ENCODE measurements at places on chromosomes 11 and 22.

- DNase-seq = no peak
These were observed 7.5 kb upstream of the LIN7C start for GRCh38 chr11:27514076-27514475.

DNA sequence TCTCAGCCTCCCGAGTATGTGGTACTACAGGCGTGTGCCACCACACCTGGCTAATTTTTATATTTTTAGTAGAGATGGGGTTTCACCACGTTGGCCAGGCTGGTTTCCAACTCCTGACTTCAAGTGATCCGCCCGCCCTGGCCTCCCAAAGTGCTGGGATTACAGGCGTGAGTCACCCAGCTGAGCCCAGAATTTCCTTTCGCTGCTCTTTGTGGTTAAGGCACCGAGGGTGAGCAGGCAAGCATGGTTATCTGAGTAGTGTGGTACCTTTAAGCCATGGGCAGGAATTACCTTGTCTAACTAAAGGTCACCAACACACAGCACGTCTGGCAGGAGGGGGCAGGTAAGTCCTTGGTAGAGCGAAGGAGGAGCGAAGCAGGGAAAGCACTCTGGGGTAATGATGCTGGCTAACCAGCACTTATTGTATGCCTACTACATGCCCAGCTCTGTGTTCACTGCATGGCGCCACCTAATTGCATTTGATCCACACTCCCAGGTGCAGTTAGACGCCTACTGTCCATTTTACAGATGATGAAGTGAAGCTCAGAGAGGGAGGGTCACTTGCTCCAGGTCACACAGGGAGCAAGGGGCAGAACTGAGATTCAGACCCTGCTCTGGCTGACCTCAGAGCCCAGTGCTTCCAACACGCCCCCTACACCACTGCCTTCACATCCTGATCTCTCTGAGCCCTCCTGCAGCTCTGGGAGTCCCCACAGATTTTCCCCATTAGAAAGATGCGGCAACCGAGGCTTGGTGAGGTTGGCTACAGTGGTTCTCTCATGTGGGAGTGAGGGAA, 45.7 kb downstream of the TRIOBP start:
- peak; percentile 33 for DNase-seq

- no peak for DNase-seq
These were observed 452.7 kb upstream of the CNTN5 start for GRCh38 chr11:98568013-98568412.

GRCh38 chr11:66722745-66723651, 6.0 kb downstream of the SPTBN2 start:
- no peak for DNase-seq

- no peak for DNase-seq
These were observed 26.8 kb downstream of the BARX2 start for GRCh38 chr11:129402206-129403171.

DNA sequence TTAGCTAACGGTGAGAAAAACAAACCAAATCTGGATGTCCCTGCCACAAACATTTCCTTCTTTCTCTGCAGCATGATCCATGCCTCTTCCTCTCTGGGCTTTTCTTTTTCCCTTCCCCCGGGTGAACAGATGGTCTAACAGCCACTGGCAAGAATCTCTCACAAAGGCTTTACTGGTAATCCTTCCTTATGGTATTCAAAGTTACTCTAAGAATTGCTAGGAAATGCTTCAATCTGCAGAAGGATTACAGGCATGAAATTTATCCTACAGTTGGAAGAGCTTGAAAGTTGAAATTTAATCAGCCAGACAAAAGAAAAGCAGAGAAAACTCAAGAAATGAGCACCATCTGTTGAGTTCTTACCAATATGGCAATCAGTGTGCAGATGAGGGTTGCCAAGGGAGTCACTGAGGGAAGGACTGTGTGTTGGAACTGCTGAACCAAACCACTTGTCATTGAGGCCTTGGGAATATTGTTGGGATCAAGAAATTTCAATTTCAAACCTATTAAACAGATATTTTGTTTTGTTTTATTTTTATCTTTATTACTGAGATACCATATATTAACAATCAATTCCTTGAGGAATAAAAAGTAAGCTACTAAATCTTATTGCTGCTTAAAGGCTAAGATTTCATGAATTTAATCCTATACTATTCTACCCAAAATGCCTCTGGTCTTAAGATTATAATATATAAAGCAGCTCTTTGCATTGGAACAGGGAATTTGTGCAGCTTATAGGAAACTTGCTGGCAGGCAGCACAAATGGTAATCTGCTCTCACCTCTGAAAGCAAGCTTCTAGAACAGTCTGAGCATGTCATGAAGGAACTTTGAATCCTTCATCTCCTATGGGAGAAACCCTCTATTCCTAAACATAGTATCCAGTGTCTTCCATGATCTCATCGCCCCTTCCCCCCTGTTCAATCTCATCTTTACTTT, 29.7 kb upstream of the NDUFC2 start:
- no peak for DNase-seq

GRCh38 chr11:70861559-70861958, 390.8 kb downstream of the SHANK2 start:
- DNase-seq = no peak

DNA sequence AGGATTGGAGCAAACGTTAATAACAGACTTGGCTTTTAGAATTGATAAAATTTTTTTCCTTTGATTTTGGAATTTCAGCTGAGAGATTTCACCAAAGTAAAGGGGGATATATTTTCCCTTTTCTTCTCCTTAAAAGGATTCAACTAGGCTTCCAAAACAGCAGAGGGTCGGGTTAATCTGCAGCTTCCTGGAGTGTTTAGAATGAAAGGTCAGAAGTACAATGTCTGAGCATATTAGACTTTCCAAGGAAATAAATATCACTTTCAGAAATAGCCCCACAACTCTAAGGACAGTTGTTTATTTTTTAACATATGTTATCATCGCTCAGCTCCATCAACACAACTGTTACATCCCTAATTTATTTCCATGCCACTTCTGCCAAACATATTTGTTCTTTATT, 1532.9 kb upstream of the RAG2 start:
- DNase-seq = no peak

DNA sequence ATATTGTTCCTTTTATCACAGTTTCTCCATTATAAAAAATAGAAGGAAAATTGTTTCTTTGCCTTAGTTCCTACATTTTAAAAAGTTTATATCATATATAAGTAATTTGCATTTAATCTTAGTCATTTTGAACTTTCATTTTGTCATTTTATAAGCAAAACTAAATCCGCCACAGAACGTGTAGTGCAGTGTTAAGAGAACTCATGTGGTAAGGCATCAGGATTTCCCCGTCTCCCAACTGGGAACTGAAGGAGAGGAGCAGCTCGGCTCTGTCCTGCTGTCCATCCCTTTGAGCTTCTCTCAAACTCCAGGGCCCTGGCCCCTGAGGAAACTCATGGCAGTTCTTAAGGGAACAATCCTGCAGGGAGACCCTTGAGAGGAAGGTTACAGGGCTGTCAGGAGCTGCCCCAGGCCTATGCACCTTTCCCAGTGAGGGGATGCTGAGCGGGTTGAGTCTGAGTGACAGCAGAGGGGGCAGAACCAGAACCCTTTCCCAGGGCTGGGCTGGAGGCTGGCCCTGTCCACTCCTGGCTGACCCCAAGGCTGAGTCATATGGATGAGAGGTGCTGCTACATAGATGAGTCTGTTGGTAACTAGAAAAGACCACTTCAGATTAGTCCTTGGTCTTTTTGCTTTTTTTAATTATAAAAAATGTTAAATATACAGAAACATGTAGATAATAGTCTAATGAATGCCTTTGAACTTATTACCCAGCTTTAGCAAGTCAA, 333.1 kb downstream of the TBC1D22A start:
- no peak for DNase-seq

DNA sequence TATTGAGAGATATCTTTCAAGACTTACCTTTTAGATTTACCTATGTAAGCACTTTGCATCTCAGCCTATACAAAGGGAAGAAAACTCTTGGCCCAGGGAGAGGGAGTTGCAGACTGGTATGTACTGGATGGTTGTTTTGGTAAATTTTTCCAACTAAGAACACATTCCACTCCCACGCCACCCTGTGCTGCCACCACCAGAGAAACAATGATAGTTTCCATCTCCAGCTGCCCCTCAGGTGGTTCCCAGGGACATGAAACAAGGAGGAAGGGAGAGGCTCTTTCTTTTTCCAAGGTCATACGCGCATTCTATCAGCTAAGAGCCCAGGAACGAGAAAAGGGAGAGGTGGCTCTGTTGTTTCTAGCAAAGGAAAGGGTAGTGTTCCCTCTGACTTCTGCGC, 34.4 kb downstream of the CCDC34 start:
- DNase-seq = no peak

- no peak for DNase-seq
These were observed 542 bp downstream of the GCAT start for GRCh38 chr22:37808294-37808657.

DNA sequence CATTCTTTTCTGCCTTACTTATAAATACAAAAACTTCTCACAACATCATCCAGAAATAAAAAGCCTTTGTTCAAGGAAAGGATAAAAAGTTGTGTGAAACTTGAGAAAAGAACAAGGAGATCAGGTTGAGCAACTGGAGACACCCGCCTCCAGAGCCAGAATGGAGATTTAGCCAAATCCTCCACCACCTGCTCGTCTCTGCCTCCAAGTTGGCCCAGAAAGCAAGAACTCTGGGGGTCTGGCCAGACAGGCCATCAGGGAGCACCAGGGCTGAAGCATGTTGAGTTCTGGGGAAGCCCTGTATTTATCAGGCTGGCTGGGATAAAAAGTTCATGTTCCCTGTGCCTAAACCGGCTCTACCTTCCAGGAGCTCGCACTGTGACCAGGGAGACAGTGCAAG, 14.9 kb downstream of the SMCO4 start:
- DNase-seq = no peak

DNA sequence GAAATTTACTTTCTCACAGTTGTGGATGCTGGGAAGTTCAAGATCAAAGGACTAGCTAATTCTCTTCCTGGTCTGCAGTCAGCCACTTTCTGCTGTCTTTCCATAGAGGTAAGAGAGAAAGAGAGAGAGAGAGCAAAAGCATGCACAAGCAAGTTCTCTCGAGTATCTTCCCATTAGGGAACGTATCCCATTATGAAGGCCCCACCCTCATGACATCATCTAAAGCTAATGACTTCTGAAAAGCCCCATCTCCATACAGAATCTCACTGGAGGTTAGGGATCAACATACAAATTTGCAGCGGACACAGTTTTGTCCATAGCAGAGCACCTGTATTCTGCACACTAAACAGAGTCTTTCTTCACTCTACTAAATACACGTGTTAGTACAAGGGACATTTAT, 17.4 kb upstream of the SLC22A9 start:
- DNase-seq = no peak

- DNase-seq = no peak
These were observed 49.2 kb downstream of the CWC15 start for GRCh38 chr11:94924171-94924572.

DNA sequence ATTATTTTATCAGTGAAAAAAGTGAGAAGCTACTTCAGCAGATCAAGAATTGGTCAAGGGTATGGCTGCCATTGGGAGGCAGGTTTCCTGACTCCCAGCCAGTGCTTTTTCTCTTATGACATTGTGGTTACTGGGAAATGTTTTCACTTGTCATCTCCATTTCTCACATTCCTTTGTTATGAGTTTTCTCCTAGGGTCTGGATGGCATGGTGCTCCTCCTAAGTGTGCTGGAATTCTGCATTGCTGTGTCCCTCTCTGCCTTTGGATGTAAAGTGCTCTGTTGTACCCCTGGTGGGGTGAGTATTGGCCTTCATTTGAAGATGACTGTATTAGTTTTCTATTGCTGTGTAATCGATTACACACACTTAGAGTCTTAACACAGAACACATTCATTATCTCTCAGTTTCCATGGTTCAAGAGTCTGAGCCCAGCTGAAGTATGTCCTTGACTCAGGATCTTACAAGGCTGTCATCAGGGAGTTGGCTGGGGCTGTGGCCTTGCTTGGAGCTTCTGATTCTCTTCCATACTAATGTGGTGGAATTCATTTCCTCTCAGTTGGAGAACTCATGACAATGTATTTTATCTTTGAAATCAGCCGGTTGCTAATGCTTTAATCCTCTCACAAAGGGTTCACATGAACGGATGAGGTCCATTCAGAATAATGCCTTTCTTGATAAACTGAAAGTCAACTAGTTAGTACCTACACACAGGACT, 21.0 kb upstream of the MS4A6E start:
- no peak for DNase-seq

- no peak for DNase-seq
These were observed 64.4 kb upstream of the MYEOV start for GRCh38 chr11:69229511-69229910.

DNA sequence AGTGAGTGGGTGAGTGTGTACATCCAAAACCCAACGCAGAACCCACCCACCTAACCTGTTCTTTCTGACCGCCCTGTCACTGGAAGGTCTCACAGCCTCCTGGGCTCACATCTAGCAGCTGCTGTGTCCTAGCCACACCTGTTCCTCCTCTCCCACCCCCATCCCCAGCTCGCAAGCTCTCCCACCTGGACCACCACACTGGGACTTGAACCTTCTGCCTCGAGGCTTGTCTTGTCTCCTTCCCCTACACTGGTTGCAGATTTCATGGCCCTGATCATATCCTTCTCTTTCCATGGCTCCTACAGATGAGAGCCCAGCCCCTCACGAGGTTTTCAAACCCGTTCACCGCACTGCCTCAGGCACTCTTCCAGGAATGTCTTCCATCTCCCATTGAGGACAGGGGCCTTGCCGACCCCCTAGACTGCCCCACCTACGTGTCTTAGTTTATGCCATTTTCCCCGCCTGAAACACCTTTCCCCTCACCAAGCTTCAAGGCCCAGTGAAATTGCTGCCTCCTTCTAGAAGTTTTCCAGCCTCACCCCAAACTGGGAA, 6.7 kb downstream of the IFITM10 start:
- DNase-seq = no peak

- no peak for DNase-seq
These were observed 260.0 kb upstream of the POU2AF2 start for GRCh38 chr11:110985547-110985946.

- DNase-seq = no peak
These were observed 4747.7 kb upstream of the OR11H1 start for GRCh38 chr22:10780281-10780680.

DNA sequence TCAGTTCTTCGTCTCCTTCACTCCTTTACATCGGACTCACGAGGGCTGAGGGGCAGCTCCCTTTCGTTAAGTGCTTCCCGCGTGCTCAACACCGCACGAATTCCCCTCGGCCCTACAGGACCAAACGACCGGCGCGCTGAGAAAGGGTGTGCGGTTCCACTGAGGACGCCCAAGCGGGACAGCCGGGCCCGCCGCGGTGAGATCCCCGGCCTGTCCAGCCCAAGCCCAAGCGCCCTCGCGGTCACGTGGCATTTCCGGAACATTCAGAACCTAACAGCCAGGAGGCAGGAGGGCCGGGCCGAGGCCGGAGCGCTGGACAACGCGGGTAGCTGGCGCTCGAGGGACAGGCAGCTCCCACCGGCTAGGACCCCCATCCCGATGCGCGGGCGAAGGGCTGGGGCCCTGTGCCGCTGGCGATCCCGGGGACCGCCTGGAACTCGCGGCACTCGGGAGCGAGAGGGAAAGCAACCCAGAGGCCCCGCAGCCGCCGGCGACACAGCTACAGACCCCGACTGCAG, 737 bp upstream of the STIP1 start:
- DNase-seq = no peak

GRCh38 chr22:49724893-49725489, 102.7 kb downstream of the BRD1 start:
- DNase-seq = peak; percentile 84

GRCh38 chr11:32244453-32244852, 153.6 kb downstream of the RCN1 start:
- DNase-seq = no peak

Data from stimulated activated naive CD8-positive, alpha-beta T cell treated with anti-CD3 and anti-CD28 coated beads, Interleukin-15, Interleukin-2, amounts not matched to agents 100 U/mL and 50 U/mL, for 24 hours (primary cell).